ENCODE measurements at places on chromosomes 13 and 19.

- H3K27me3 ChIP-seq: no peaks in the 10 kb centered on the region
- no peaks in the 10 kb centered on the region for H3K4me1 ChIP-seq
- H3K4me3 ChIP-seq: no peak overlapping the region
Measured at GRCh38 chr19:48826606-48827020, 9.7 kb downstream of the HSD17B14 start.

GRCh38 chr13:52638666-52639328, 3.4 kb upstream of the HNRNPA1L2 start:
- peaks cover 53% of the 10 kb centered on the region for H3K36me3 ChIP-seq
- no peak for DNase-seq
- no peak overlapping the region for H3K27ac ChIP-seq
- no peaks in the 10 kb centered on the region for H3K4me1 ChIP-seq
- H3K4me3 ChIP-seq: no peak overlapping the region

- H3K4me3 ChIP-seq: no peak overlapping the region
- H3K27me3 ChIP-seq: no peaks in the 10 kb centered on the region
Measured at GRCh38 chr13:35727881-35728280, 251.4 kb upstream of the MAB21L1 start.

DNA sequence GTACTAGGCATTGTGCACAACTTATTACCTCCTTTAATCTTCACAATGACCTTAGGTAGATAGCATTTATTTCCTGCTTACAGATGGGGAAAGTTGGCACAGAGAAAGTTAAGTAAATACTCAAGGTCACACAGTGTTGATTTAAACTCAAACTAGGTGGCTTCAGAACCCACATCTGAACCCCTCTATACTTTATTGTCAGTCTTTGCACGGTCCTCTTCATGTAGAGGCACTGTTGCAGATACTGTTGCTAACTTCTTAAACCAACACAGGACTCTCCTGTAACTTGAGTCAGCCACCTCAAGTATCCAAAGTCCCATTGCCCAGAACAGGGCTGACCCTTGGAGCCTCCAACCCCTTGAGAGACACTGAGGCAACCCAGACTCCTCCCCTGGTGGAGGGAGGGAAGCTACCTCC, 48.8 kb downstream of the FRY start:
- H3K4me1 ChIP-seq: peaks cover 64% of the 10 kb centered on the region
- H3K4me3 ChIP-seq: no peak overlapping the region
- no peaks in the 10 kb centered on the region for H3K27me3 ChIP-seq
- no peak overlapping the region for H3K27ac ChIP-seq
- DNase-seq: no peak
- H3K36me3 ChIP-seq: no peaks in the 10 kb centered on the region

DNA sequence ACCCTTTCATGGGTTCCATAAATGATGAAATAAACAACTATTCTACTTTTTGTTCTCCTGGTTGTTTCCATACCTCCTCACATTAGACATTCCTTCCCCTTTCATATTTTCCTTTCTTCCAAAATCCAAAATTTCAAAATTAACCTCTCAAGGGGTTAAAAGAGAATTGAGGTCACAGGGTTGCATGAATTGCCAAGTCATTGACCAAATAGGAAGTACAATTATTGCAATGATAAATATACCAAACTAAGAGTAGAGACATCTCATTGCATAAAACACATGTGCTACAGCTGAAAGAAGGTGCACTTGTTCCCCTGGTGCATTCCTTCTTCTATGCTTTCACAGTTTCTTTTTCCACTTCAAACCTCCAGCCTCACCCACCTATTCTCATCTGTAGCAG, 136.1 kb downstream of the KCTD12 start:
- no peaks in the 10 kb centered on the region for H3K27me3 ChIP-seq
- H3K36me3 ChIP-seq: no peaks in the 10 kb centered on the region
- H3K4me3 ChIP-seq: no peak overlapping the region
- DNase-seq: no peak

GRCh38 chr13:75341028-75341427, 140.9 kb downstream of the TBC1D4 start:
- DNase-seq: no peak
- no peak overlapping the region for H3K4me3 ChIP-seq
- H3K27me3 ChIP-seq: no peaks in the 10 kb centered on the region
- no peak overlapping the region for H3K27ac ChIP-seq
- H3K4me1 ChIP-seq: no peaks in the 10 kb centered on the region
- H3K36me3 ChIP-seq: no peaks in the 10 kb centered on the region

DNA sequence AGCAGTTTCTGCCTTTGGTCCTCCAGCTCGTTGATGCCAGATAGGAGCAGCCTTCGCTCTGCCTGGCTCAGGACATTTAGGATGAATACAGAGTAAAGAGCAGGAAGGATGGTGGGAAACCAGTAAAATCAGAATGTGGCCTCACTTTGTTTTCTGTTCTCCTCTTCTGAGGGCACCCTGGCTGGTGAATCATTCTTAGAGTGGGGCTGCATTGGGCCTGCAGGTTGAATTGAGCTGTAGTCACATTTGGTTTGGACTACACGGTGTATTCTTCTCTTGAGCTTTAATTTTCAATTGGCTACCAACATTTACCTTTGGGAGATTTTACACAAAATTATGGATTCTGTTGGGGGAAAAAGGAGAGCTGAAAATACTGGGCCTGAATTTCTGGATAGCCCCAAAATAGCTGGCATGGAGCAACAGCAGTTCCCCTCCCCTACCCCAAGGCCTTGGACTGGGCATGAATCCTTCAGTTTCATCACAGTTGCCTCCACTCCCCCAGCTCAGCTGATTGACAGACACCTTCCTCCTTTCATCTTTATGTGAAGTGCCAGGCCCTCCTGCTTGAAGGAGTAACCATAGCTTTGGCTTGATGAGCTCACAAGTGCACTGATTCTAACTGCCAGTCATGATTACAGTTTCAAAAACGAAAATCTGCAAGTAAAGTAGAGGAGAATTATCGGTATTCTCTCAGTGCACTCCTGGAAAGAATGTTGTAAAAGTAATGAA, 24.3 kb downstream of the ERCC5 start:
- H3K27ac ChIP-seq: peak overlapping the region; percentile 20
- H3K4me3 ChIP-seq: no peak overlapping the region
- H3K36me3 ChIP-seq: peaks cover 90% of the 10 kb centered on the region

GRCh38 chr13:59521549-59521948, 642.2 kb downstream of the DIAPH3 start:
- H3K27ac ChIP-seq: no peak overlapping the region
- no peaks in the 10 kb centered on the region for H3K4me1 ChIP-seq
- no peaks in the 10 kb centered on the region for H3K27me3 ChIP-seq
- H3K36me3 ChIP-seq: no peaks in the 10 kb centered on the region
- no peak for DNase-seq

DNA sequence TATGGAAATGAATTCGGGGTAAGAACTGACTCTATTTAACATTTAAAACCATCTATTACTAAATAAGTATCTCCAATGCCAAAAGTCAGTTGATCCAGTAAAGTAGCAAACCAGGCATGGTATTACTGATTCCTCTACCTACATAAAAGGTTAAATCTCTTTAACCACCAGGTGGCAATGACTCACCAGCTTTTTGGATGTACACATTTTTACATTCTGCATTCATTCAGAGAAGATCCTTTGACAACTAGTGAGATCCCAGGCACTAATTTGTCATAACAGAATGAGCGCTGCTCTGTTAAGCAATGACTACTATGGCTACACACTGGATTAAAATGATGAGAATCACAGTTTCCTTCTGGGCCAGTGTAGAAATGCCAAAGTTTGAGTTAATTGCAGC, 329.8 kb upstream of the GPC6 start:
- no peaks in the 10 kb centered on the region for H3K27me3 ChIP-seq
- no peaks in the 10 kb centered on the region for H3K4me1 ChIP-seq
- no peak overlapping the region for H3K27ac ChIP-seq

- H3K4me3 ChIP-seq: no peak overlapping the region
- H3K4me1 ChIP-seq: peaks cover 18% of the 10 kb centered on the region
- H3K27me3 ChIP-seq: no peaks in the 10 kb centered on the region
- no peak overlapping the region for H3K27ac ChIP-seq
Measured at GRCh38 chr13:43608400-43609137, 178.2 kb downstream of the ENOX1 start.

GRCh38 chr13:102965802-102966201, 100.4 kb downstream of the SLC10A2 start:
- H3K4me1 ChIP-seq: no peaks in the 10 kb centered on the region
- no peak overlapping the region for H3K27ac ChIP-seq
- H3K27me3 ChIP-seq: no peaks in the 10 kb centered on the region

DNA sequence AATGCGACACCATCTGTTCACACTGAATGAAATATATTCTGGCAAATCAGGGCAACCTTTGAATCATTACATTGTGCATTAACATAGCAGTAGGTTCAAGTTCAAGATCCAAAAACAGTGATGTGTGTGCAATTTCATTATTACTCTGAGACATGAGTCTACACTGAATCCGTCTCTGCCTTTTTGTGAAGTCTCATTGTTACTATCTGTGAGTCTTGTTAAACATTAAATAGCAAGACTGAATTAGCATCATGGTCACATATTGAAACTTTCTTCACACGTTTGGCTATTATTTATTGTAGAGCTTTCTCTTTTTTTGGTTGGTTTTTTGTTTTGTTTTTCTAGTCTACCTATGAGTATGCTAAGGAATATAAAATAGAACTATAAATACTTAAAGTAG, 117.1 kb upstream of the SLITRK5 start:
- no peaks in the 10 kb centered on the region for H3K27me3 ChIP-seq
- no peak overlapping the region for H3K4me3 ChIP-seq
- H3K4me1 ChIP-seq: no peaks in the 10 kb centered on the region
- H3K36me3 ChIP-seq: no peaks in the 10 kb centered on the region
- H3K27ac ChIP-seq: no peak overlapping the region

DNA sequence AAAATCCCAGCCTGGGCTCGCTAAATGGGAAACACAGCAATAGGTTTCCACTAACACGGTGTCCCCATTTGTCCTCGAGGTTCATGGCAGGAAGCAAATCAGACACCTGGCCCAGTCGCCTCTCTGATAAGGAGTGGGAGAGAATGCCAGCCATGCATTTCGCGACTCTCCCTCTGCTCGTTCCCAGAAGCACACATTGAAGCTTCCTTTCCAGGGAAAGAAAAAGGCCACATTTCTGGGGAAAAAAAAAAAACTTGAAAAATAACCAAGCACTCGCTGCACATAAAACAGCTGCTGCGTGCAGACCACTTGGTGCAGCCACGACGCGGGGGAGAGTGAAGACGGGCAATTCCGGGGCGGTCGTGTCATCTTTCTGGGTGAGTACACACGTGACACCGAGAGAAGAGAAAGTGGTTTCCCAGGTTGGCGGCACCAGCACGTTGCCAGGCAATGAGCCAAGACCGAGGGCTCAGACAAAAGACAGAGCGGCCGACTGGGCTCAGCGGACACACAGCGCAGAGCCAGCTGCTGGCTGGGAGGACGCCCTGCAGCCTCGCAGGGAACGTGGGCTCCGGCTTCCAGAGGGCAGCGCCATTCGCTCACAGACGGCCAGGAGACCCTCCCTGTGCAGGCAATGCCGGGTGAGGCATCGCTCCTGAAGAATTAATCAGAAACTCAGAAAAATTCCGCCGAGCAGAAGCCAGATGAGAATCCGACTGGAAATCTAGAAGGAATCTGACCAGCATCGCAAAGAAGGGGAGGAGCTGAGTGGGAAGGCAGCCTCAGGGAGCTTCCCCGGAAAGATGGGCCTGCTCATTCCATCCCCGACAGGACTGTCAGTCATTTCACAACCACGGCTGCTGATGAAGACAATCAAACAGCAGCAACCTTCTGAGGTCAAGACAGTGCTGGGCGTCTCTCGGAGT, 83.2 kb upstream of the IRS2 start:
- peak overlapping the region; percentile 46 for H3K27ac ChIP-seq
- peak; percentile 81 for DNase-seq
- H3K4me3 ChIP-seq: peak overlapping the region; percentile 27
- peaks cover 34% of the 10 kb centered on the region for H3K4me1 ChIP-seq
- H3K36me3 ChIP-seq: no peaks in the 10 kb centered on the region

- no peaks in the 10 kb centered on the region for H3K4me1 ChIP-seq
- H3K27ac ChIP-seq: no peak overlapping the region
- H3K36me3 ChIP-seq: no peaks in the 10 kb centered on the region
- DNase-seq: no peak
- no peaks in the 10 kb centered on the region for H3K27me3 ChIP-seq
Measured at GRCh38 chr19:11756965-11757364, 9.8 kb upstream of the ZNF441 start.

- H3K4me3 ChIP-seq: peak overlapping the region; percentile 34
- H3K27me3 ChIP-seq: peaks cover 25% of the 10 kb centered on the region
- no peak for DNase-seq
- peak overlapping the region; percentile 90 for H3K27ac ChIP-seq
- H3K4me1 ChIP-seq: peaks cover 13% of the 10 kb centered on the region
Measured at GRCh38 chr19:55493645-55494171, 5.5 kb downstream of the SSC5D start.

DNA sequence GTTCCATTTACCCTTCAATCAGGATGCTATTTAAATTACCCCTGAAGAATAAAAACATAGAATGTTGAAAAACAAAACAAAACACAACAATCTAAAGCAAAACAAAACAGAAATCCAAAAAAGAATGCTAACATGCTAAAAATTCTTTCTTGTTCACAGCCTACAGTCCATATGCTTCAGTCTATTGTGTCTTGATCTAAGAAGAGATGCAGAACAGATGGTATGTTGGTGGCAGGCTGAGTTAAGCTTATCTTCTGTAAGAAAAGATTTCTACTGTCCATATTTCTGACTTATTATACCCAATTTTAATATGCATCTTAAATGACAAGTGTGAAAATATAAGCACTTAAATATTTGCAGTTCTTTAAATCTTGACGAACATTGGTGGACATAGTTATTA, 356.1 kb upstream of the SLITRK1 start:
- H3K27ac ChIP-seq: no peak overlapping the region
- H3K27me3 ChIP-seq: no peaks in the 10 kb centered on the region
- H3K4me1 ChIP-seq: no peaks in the 10 kb centered on the region
- H3K4me3 ChIP-seq: no peak overlapping the region
- DNase-seq: no peak

GRCh38 chr19:13794757-13795589, at the start of gene ZSWIM4:
TSS of gene ZSWIM4 (plus strand) at chr19:13795443. CDS start at chr19:13795649, 206 bp downstream.
- peaks cover 30% of the 10 kb centered on the region for H3K4me1 ChIP-seq
- H3K36me3 ChIP-seq: no peaks in the 10 kb centered on the region
- H3K27ac ChIP-seq: peak within 1 kb of the TSS; percentile 90
- peak within 1 kb of the TSS; percentile 73 for H3K4me3 ChIP-seq

GRCh38 chr19:41784743-41785142, 11.6 kb upstream of the CEACAM3 start:
- H3K36me3 ChIP-seq: no peaks in the 10 kb centered on the region
- no peak overlapping the region for H3K4me3 ChIP-seq
- H3K27me3 ChIP-seq: peaks cover 79% of the 10 kb centered on the region
- H3K4me1 ChIP-seq: no peaks in the 10 kb centered on the region
- no peak overlapping the region for H3K27ac ChIP-seq

GRCh38 chr19:29678484-29679106, 13.3 kb downstream of the PLEKHF1 start:
- H3K4me3 ChIP-seq: no peak overlapping the region
- peaks cover 72% of the 10 kb centered on the region for H3K4me1 ChIP-seq
- peaks cover 13% of the 10 kb centered on the region for H3K36me3 ChIP-seq
- H3K27me3 ChIP-seq: no peaks in the 10 kb centered on the region
- DNase-seq: peak; percentile 57

- no peaks in the 10 kb centered on the region for H3K27me3 ChIP-seq
- no peaks in the 10 kb centered on the region for H3K36me3 ChIP-seq
- no peak overlapping the region for H3K27ac ChIP-seq
- no peak overlapping the region for H3K4me3 ChIP-seq
- no peak for DNase-seq
Measured at GRCh38 chr13:97057176-97057575, 62.9 kb upstream of the OXGR1 start.
